T-helper 17 cell (primary cell): ENCODE measurements at places on chromosomes 7 and 10.

- DNase-seq: no peak
- peaks cover 14% of the 10 kb centered on the region for H3K27me3 ChIP-seq
- no peak overlapping the region for H3K4me3 ChIP-seq
- no peaks in the 10 kb centered on the region for H3K36me3 ChIP-seq
- no peaks in the 10 kb centered on the region for H3K4me1 ChIP-seq
- H3K27ac ChIP-seq: no peak overlapping the region
Measured at GRCh38 chr10:111439034-111439842, 362.4 kb downstream of the ADRA2A start.

- H3K27me3 ChIP-seq: no peaks in the 10 kb centered on the region
- H3K36me3 ChIP-seq: peaks cover 15% of the 10 kb centered on the region
- peak overlapping the region; percentile 16 for H3K27ac ChIP-seq
- no peak overlapping the region for H3K4me3 ChIP-seq
- no peak for DNase-seq
Measured at GRCh38 chr7:133484086-133484485, 231.2 kb downstream of the EXOC4 start.

DNA sequence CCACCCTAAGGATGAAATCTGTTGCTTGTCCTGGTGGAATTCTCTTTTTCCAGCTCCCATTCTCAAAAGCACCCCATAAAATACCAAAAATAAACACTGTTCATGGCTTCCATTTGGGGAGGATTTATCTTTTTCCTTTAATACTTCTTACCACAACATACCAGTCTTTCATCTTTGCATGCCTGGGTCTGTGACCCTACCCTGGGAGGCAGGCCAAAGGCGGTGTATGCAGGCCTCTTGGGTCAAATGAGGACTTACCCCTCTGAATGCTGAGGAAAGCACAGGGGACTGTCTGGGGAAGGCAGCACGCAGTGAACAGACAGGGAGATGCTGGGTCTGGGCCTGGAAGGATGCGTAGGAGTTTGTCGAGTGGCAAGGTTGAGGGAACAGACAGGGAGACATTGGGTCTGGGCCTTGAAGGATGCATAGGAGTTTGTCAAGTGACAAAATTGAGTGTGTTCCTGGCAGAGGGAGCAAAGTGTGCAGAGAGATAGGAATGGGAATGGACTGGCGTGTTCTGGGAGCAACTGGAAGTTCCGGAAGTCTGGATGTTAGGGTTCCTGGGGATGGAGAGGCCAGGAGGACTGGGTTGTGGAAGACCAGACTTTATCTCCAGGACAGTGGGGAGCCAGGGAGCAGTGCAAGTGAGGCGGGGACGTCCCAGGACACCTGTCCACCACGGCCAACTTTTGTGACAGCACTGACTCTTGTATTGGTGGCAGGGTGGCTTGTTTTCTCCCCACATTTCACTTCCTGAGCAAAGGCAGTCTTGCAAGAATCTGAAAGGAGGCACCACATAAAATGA is 40.8 kb downstream of the MYL10 start:
- H3K27ac ChIP-seq: peak overlapping the region; percentile 82
- no peak overlapping the region for H3K4me3 ChIP-seq
- H3K4me1 ChIP-seq: peaks cover 4% of the 10 kb centered on the region
- H3K27me3 ChIP-seq: peaks cover 8% of the 10 kb centered on the region

GRCh38 chr10:71522442-71523144 is 125.9 kb downstream of the CDH23 start:
- no peak overlapping the region for H3K4me3 ChIP-seq
- no peak overlapping the region for H3K27ac ChIP-seq
- no peak for DNase-seq
- H3K4me1 ChIP-seq: no peaks in the 10 kb centered on the region
- peaks cover 2% of the 10 kb centered on the region for H3K36me3 ChIP-seq

GRCh38 chr7:136868496-136869000 is at the start of gene CHRM2:
CHRM2 (plus strand) TSS chr7:136868652; CDS start chr7:137014866, 146,214 bp downstream.
- no peak within 1 kb of the TSS for H3K4me3 ChIP-seq
- no peak for DNase-seq
- peaks cover 27% of the 10 kb centered on the region for H3K27me3 ChIP-seq
- H3K27ac ChIP-seq: no peak within 1 kb of the TSS

DNA sequence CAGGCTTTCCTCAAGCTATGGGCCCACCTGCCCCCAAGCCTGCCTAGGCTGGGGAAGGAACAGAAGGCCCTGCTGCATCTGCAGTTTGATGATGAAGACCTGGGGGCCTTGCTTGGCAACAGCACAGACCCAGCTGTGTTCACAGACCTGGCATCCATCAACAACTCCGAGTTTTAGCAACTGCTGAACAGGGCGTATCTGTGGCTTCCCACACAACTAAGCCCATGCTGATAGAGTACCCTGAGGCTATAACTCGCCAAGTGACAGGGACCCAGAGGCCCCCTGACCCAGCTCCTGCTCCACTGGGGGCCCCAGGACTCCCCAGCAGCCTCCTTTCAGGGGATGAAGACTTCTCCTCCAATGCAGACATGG is 36.3 kb downstream of the CADPS2 start:
- no peaks in the 10 kb centered on the region for H3K4me1 ChIP-seq
- DNase-seq: no peak
- no peaks in the 10 kb centered on the region for H3K27me3 ChIP-seq
- H3K4me3 ChIP-seq: no peak overlapping the region
- no peak overlapping the region for H3K27ac ChIP-seq

GRCh38 chr10:116827214-116827671 is 22.1 kb upstream of the ENO4 start:
- H3K27ac ChIP-seq: no peak overlapping the region
- DNase-seq: no peak
- H3K4me3 ChIP-seq: no peak overlapping the region
- peaks cover 3% of the 10 kb centered on the region for H3K36me3 ChIP-seq
- no peaks in the 10 kb centered on the region for H3K4me1 ChIP-seq

DNA sequence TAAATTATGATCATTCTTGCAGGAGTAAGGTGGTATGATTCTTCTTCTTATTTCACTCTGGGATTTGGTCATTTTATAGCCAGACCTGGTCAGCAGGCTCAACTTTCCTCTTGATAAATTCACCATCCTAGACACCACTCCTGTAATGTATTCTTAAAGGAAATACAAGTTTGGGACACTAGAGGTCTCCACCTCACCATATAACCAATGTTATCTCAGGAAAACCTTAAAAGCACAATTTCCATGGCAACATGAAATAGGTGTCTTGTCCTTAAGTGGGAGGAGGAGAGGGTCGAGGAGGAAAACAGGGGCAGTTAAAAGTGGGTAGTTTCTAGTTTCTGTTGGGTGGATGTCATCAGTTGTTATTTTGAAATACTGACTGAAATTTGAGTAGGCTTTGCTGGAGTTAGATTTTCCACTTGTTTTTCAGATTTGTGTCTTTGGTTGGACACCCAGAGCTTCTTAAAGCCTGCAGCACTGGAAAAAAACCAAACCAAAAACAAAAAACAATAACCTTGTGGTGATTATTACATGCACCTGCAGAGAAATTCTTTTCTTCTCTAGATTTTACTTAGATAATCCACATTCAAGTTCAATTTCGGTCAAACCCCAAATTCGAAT is 163.1 kb downstream of the PRKCQ start:
- no peaks in the 10 kb centered on the region for H3K4me1 ChIP-seq
- no peaks in the 10 kb centered on the region for H3K36me3 ChIP-seq
- no peak overlapping the region for H3K4me3 ChIP-seq
- H3K27ac ChIP-seq: no peak overlapping the region
- DNase-seq: no peak

DNA sequence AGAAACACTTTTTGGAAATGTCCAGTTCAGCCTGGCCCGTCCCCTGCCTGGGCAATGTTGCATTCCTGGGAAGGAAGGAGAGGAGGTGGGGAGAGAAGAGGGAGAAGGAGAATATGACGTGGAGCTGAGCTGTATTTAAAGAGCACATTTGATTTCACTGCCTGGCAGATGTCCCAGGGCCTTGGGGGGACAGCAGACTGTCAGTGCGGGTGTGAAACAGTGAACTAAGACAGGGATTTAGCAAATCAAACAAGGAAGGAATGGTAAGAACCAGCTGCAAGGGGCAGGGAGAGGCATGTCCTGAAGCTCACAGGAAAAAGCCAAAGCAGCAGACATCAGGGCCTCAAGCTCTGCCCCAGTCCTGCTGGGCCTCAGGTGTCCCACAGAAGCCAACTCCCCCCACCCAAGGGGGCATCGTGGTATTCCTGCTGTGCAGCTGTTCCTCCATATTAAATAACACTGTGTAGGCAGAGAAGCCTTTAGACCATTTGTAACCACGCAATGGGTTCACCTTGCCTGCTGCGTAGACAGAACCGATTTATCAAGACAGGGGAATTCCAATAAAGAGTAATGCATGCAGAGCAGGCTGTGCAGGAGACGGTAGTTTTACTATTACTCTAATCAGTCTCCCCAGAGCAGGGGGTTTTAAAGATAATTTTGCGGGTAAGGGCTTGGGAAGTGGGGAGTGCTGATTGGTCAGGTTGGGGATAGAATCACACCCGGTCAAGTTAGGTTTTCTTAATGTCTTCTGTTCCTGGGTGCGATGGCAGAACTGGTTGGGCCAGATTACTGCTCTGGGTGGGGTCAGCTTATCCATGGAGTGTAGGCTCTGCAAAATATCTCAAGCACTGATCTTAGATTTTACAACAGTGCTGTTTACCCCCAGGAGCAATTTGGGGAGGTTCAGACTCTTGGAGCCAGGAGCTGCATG is 18.3 kb downstream of the LEP start:
- H3K36me3 ChIP-seq: peaks cover 3% of the 10 kb centered on the region
- DNase-seq: no peak
- peaks cover 4% of the 10 kb centered on the region for H3K4me1 ChIP-seq
- H3K27me3 ChIP-seq: peaks cover 59% of the 10 kb centered on the region

GRCh38 chr10:119441151-119441821 is 101.2 kb downstream of the RGS10 start:
- no peak for DNase-seq
- H3K4me1 ChIP-seq: no peaks in the 10 kb centered on the region
- no peak overlapping the region for H3K4me3 ChIP-seq

DNA sequence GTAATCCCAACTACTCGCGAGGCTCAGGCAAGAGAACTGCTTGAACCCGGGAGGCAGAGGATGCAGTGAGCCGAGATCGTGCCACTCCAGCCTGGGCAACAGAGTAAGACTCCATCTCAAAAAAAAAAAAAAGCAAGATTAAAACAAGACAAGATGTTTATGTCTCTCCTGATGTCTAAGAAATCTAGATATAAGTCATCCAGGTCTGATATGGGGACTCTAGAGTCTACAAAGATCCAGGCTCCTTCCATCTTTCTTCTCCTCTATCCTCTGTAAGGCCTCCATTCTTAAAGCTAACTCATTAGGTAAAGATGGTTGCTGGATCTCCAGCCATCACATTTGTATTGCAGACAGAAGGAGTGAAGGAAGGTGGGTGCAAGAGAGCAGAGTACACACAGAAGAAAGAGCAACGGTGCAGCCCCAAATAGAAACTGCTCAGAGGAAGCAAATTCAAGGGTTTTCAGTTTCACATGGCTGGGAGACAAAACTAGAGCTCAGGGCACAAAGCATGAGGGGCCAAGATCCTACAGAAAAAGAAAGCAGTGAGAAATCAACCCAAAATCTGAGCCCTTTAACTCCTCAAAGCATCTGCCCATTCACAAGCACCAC is 57.6 kb downstream of the USP6NL start:
- no peak for DNase-seq
- H3K27ac ChIP-seq: no peak overlapping the region
- peaks cover 7% of the 10 kb centered on the region for H3K27me3 ChIP-seq

DNA sequence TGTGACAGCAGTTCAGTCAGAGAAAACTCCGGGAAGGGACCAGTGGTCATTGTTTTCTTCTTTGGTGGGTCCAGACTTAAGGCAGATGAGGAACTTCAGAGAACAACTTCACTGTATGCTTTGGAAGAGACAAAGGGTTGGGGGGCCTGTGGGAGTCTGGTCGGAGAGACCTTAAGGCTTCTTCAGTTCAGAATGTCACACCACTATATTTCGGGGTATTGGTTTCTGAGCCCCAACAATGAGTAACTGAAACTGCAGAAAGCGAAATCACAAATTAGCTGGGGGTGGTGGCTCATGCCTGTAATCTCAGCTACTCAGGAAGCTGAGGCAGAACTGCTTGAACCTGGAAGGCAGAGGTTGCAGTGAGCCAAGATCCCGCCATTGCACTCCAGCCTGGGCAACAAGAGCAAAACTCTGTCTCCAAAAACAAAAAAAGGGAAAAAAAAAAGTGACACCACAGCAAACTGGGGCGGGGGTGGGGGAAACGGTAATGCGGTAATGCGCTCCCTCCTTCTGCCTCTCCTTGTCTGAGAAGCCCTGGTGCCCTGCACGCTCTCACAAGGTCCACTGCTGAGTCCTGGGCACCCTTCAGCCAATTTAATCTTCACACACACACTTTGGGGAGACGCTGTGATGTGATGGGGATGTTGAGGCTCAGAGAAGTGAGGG is 2.2 kb upstream of the ADIRF start:
- H3K36me3 ChIP-seq: no peaks in the 10 kb centered on the region
- H3K4me1 ChIP-seq: peaks cover 25% of the 10 kb centered on the region
- H3K27ac ChIP-seq: peak overlapping the region; percentile 45
- H3K27me3 ChIP-seq: no peaks in the 10 kb centered on the region

DNA sequence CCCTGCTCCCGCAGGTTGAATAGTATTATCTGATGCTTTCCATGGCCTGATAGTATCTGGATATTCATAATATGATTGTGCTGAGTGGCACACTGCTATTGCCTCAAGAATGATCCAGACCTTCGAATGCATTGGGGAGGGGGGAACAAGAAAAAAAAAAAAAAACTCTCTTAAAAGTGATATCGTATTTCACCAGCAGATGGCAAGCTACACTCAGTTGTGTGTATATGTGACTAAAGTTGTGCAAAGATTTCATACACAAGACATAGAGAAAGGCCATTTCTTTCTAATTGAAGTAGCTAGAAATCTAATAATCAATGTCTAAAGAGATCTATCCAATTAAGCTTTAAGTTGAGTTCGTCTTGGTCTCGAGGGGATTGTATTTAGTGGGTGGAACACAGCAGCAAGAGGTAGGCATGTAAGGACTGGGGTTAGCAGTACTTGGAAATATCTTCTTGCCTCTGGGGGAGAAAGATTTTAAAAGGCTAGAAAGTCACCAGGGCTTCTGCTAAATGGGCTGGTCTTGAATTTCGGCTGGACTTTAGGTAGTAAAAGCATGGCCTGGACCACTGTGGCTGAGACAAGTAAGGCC is 15.3 kb downstream of the SFRP4 start:
- H3K4me3 ChIP-seq: no peak overlapping the region
- DNase-seq: no peak
- peaks cover 50% of the 10 kb centered on the region for H3K27me3 ChIP-seq
- peaks cover 4% of the 10 kb centered on the region for H3K4me1 ChIP-seq
- peaks cover 2% of the 10 kb centered on the region for H3K36me3 ChIP-seq

DNA sequence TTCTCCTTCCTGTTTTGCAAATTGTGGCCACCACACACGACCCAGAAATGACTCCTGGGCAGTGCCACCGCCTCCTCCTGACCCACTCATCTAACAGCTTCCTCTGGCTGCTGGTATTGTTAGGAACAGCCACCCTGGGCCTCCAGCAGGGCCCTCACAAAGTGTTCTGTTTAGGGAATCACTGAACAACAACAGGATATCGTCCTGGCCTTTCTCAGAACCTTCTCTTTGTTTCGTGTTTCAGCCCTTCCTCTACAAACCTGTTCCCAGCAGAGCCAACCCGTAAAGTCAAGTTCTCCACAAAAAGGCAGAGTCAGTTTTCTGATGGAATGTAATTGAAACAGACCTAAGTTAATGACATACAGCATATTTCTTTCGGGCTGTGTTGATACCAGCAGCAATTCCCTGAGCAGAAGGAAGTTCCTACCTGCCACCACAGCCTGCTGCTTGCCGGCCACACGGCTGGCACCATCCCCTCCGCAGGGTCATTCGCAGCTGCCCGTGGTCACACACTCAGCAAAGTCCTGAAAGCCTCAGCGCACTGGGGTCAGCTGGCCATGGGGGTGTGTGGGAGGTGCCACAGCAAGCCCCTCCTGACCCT is 91.7 kb upstream of the PITRM1 start:
- no peak overlapping the region for H3K4me3 ChIP-seq
- no peak overlapping the region for H3K27ac ChIP-seq
- DNase-seq: no peak
- peaks cover 5% of the 10 kb centered on the region for H3K36me3 ChIP-seq
- peaks cover 6% of the 10 kb centered on the region for H3K4me1 ChIP-seq
